ENCODE measurements at places on chromosomes 11 and 22. TPM values are rescaled to one million over a fixed set of nuclear protein-coding genes. Genes with fewer than 3 reads are reported as not detected.

DNA sequence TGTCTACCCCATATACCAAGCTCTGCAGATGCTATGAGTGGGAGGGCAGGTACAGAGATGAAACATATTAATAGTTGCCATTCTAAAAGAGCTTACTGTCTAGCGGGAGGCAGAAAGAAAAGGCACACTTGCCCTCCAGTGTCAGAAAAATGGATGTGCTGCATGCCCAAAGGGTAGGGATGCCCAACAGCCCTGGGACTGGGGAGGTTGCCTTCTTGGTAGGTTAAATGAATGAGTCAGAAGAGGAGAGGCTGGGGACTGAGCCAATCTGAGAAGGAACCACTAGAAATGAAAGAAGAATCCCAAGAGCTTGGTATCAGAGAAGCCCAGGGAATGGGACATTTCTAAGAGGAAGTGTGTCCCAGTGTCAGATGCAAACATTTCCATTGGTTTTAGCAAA, 1.2 kb downstream of the BIRC3 start:
- DNase-seq = no peak

- no peak for DNase-seq
These were observed 235.4 kb upstream of the SESN3 start for GRCh38 chr11:95466416-95466815.

DNA sequence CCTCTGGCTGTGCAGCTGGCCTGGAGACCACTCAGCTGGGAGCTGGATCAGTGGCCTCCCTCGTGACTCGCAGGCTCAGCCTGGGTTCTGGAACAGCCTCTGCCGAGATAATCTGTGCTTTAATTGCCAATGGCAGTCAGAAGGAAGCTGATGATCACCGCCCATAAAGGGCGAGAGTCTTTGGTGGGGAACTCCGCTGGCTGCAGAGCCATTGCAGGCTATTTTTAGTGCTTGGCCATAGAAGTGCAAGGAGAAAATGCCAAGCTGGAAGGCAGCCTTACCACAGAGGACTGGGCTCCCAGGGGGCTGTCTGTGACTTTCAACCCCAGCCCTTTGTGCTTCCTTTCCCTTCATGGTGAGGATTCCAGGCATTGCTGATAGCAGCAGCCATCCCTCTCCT, 62.2 kb upstream of the TENM4 start:
- DNase-seq = no peak

- DNase-seq = no peak
These were observed 2.3 kb upstream of the DUSP8 start for GRCh38 chr11:1574238-1574932.

- no peak for DNase-seq
These were observed 8.0 kb downstream of the MYH9 start for GRCh38 chr22:36379593-36380361.

- DNase-seq = peak; percentile 73
These were observed 57.2 kb upstream of the ARHGAP32 start for GRCh38 chr11:129249351-129249750.

Gene EI24
- 72.1 TPM for polyA plus RNA-seq

- DNase-seq = no peak
These were observed 387.5 kb upstream of the NARS2 start for GRCh38 chr11:78961937-78962701.

GRCh38 chr11:121476379-121477032, 23.7 kb upstream of the SORL1-AS1 start:
- no peak for DNase-seq

Gene BRSK2
- polyA plus RNA-seq = 0.28 TPM

Gene IFITM10
- 0.06 TPM for polyA plus RNA-seq

GRCh38 chr22:20182365-20182764, 31.5 kb upstream of the CCDC188 start:
- no peak for DNase-seq

Gene BDNF
- polyA plus RNA-seq = 62.6 TPM

Gene RAD9A
- 10.7 TPM for polyA plus RNA-seq

Gene TSGA10IP
- not detected for polyA plus RNA-seq

GRCh38 chr11:36019005-36019596, 75.2 kb downstream of the LDLRAD3 start:
- DNase-seq = no peak

Gene CD81
- 875 TPM for polyA plus RNA-seq

Gene LMF2
- 54.0 TPM for polyA plus RNA-seq

DNA sequence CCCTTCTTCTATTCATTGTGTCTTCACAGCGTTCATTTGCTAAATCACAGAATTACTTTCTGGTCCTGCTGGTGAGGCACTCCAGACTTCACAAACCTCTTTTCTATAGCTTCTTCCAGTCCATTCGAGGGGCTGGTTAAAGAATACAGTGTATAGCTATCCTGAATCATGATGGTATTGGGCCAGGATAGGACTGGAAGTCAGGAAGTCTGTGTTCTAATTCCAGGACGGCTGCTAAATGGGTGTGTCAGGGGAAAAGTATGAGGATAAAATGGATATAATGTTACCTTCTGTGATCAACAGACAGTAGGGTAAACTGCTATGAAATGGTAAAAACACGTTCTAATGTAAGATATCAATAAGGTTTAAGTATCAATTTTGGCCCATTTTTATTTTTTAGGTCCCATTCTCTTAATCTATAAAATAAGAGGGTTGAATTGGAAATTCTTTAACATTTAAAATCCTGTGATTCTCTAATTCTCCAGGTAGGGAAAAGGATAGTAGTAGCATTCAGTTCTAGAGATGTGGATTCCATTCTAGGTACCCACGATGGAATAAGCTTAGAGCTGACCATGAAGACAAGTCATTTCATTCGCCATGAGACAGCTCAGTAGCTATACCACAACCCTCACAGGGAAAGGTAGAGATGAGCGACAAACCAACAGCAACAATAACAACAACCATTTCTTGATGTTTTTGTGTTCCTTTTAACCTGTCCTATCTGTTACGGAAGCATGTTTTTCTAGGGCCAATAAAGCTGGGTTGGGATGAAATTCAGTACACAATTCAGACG, 96.1 kb downstream of the SLC1A2 start:
- no peak for DNase-seq

DNA sequence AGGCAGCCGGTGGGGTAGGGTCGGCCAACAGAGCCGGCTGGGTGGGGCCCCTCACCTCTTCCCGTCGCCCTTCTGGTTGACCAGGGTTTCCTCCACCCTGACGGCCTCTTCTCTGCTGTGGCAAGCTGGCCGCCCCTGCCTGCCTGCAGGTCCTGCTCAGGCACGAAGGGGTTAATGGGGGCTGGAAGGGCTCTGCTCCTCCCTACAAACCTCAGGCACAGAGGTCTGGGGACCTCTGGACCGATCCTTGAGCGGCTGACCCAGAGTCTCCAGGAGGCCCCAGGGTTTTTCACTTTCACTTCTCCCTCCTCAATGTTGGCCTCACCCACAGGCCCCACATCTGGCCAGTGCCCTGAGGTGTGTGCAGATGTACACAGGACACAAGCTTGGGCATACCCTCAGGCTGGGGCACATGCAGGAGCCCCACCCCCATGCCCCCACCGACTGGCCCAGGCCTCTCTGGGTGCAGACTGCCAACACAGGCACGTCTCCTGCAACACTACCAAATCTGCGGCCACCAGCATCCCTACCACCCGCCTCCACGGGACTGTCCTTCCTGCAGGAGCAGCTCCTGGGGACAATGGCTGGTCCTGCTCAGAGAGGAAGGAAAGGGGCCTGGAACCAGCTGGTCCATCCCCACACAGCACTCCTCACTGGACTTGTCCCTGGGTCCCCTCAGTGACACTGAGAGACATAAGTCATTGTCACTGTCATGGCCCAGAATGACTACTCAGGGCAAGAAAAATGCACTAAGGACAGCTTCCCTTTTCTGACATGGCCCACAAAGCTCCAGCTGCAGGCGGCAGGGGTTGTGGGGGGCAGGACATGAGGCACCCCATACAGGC, 3.2 kb upstream of the TBX1 start:
- no peak for DNase-seq

DNA sequence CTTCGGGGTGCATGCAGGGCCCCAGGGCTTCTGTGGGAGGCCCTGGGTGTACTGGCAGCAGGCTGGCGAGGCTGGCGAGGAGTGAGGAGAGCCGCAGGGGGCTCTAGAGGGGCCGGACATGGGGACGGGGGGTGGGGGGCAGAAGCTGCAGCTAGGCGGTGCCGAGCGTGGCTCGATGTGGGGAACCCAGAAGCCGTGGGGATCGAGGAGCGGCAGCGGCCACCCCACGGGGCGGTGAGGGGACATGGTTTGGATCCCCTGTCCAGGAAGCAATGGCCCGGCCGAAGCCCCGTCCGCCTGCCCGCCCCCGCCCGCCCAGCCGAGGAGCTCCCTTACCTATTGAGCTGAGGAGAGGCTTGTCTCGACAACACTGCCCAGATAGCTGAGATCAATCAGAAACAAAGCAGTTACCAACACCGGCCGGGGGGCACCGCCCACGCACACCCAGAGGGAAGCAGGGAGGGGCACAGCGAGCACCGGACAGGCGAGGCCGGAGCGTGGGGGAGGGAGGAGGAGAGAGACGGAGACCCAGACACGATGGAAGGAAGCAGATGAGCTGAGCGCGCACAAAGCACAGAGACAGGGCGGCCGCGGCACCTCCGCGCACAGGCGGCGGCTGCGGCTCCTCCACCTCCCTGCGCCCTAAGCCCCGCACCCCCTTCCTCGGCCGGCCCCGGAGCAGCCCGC, 38.7 kb downstream of the IGSF9B start:
- no peak for DNase-seq

DNA sequence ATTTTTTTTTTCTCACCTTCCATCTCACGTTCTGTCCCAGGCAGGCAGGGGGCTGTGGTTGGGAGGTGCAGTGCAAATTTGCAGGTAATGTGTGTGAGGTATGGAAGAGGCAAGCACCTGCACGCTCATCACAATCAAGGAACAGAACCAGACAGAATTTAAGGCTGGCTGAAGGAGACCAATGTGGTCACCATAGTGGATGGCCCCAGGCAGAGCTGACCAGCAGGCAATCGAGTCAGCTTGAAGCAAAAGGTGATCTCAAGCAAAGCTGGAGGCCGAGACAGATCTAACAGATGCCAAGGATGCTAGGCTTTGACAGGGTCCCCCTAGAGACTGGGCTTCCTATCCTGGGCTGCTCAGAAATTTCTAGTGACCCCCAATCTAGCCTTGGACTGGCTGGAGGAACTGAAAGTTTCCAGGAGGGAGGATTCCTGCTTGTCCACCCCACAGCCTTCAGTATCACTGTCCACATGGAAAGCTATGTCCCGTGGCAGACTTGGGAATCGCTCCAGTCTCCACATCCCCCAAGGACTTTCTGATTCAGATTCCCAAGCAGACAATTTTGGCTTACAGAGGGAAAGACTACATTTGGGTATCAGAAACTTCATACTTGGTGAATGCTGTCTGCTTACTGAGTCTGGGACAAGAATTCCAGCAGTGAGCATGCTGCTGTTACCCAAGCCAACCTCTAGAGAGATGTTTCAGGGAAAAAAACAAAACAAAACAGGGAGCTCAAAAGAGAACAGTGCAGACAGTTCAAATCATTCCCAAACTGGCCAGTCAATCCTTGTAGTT, 9.0 kb upstream of the MICAL3 start:
- no peak for DNase-seq

Gene RIC3
- polyA plus RNA-seq = not detected

DNA sequence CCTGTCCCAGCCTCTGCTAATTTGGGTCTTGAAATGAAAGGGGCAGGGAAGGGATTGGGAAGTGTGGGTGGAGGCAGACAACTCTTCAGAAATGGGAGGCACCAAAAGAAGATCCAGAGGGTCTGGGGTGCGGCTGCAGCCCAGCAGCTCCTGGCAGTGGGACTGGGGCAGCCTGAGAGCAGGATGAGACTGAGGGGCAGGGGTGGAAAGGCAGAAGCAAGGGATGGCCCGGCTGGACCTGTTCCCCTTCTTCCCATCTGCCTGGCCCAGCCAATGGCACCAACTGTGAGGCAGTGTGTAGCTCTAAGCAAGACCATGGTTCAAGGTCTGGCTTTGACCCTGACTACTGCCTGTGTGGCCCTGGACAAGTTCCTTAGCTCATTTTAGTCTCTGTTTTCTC, 160.4 kb downstream of the ENTHD1 start:
- DNase-seq = no peak

DNA sequence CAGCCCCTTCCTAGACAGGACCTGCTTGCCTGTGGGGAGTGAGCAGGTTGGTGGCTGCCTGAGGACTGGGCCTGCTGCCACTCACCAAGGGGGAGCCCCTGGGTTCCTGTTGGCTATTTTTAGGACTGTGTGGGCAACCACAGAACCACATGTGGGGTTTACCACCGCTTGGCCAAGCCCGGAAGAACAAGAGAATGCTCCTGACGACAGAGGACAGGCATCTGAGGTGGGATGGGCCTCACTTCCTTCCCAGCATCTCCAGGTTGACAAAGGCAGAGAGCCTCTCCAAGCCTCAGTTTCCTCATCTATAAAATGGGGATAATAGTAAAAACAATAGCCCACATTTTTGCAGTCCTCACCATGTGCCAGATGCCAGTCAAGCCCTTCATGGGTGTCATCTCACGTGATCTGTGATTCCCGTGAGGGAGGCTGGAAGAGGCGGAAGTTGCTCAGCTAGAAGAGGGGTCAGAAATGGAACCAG, 43.6 kb downstream of the LRRC32 start:
- no peak for DNase-seq

Gene GGTLC3
- not detected for polyA plus RNA-seq

DNA sequence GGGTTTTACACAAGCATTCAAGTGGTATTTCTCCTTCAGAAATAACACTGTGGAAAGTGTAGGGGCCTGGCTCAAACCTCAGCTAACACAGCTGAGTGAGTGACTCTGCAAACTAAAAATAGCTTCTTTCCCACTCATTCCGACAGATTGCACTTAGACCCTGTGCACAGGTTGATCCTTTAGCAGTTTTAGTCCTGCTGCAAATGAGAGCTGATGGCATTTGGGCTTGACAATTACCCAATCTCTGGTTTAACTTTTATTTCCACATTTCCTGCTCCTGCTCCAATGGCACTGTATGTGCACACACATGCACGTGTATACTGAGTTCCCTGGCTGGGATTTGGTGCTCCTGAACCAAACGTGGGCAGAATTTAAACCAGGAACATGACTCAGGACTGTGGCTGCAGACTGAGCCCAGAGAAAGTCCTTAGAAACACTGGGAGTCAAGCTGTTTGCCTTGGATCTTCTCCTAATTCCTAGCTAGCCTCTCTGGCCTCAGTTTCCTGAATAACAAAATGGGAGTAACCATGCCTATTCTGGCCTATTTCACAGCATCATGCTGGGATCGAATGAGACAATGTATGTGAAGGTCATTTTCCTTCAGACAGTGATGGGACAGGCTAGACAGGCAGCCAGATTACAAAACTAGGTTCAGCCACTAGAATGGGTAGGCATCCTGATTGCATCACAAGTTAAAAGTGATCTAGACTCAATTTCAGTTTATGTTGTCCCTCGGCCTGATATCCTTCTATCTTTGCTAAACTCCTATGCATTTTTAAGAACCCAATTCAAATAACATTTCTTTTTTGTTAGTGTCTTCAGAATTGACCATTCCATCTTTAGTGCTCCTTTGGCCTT, 58.2 kb downstream of the SERGEF start:
- DNase-seq = no peak

Gene SCGB1C1
- not detected for polyA plus RNA-seq

Gene DUSP18
- 18.6 TPM for polyA plus RNA-seq

GRCh38 chr11:122232985-122233384, 117.0 kb upstream of the BLID start:
- no peak for DNase-seq

Gene RANBP1
- polyA plus RNA-seq = 166 TPM

Measured in BJ (cell line).